ENCODE measurements at places on chromosomes 5 and 9.

GRCh38 chr5:17132444-17133083 is 84.9 kb upstream of the BASP1 start:
- DNase-seq = no peak

- DNase-seq = no peak
Observed at GRCh38 chr5:176406436-176407052, 9.8 kb downstream of the CLTB start.

DNA sequence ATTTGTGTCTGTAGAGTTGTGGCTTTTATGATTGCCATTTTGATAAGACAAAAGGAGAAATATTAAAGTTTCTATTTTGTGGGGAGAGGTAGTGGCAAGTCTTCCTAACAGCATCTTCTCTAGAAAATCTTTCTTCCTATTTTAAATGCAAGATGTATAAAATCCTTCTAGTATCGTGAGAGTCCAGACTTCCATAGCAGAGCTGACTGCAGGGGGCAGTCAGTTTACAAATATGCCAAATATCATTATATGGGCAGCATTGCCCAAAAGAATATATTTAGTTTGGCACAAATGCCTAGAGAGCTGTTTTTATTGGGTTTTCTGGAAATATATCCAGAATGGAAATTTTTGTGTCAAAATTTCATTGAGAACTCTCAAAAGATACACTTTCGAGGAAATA is 82.1 kb upstream of the ALDH1A1 start:
- DNase-seq = no peak

- no peak for DNase-seq
Observed at GRCh38 chr9:73230251-73230650, 78.6 kb downstream of the ANXA1 start.

DNA sequence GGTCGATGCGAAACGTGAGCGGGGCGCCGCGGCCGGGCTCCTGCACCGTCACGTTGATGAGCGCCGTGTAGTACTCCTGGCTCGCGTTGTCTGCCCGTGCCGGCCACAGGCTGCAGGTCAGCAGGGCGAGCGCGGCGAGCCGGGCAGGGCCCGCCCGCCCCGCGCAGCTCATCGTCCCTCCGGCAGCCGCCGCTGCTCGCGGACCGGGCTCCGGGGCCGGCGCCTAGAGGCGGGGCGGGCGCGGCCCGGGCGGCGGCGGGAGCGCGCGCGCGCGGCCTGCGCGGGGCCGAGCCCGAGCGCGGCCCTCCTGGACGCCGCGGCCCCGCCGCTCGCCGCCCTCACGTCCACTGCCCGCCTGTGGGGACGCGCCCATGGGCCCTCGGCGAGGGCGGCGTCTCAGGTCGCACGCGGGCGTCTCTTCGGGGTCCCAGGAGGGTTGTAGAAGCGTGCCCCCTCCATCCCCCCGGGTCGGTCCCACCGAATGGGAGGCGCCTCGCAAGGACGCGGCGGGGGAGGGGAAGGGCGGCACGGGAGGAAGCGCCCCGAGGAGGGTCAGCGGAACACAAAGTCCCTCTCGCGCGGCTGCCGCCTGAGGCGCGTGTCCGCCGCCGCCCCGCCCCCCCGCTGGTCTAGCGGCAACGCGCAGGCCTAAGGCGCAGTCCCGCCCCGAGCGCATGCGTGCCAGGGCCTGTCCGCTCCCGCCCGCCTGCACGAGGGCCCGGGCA is at the start of gene RNF130:
TSS of gene RNF130 (minus strand) at position 229 of the 725 bp plus-strand sequence. CDS start at position 172, 57 bp downstream.
- peak; percentile 91 for DNase-seq

DNA sequence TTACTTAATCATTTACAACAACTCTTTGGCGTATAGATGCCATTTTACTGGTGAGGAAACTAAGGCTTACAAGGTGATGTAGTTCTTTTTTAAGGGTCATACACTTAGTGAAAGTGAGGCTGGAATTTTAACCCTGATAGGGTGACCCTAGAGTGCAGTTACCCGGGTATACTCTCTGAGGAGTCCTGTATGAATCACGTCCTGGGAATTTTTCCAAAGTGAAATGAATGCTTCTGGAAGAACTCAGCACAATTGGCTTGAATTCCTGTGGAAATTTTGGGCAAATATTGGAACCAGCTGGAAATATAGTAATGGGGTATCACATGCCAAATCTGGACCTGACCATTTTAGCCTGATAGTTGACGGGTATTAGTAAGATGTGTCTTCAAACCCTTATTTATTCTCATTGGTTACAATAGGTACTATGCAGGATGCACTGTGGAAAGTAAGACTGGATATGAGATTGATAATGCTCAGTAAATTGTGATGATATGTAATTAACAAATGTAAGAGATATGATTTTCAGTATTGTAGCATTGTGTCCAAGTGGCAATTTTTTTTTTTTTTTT is 14.8 kb downstream of the SUB1 start:
- no peak for DNase-seq

- DNase-seq = no peak
Observed at GRCh38 chr9:78292716-78293497, 4.0 kb upstream of the PSAT1 start.

GRCh38 chr9:80796632-80797031 is 892.7 kb downstream of the TLE1 start:
- no peak for DNase-seq

DNA sequence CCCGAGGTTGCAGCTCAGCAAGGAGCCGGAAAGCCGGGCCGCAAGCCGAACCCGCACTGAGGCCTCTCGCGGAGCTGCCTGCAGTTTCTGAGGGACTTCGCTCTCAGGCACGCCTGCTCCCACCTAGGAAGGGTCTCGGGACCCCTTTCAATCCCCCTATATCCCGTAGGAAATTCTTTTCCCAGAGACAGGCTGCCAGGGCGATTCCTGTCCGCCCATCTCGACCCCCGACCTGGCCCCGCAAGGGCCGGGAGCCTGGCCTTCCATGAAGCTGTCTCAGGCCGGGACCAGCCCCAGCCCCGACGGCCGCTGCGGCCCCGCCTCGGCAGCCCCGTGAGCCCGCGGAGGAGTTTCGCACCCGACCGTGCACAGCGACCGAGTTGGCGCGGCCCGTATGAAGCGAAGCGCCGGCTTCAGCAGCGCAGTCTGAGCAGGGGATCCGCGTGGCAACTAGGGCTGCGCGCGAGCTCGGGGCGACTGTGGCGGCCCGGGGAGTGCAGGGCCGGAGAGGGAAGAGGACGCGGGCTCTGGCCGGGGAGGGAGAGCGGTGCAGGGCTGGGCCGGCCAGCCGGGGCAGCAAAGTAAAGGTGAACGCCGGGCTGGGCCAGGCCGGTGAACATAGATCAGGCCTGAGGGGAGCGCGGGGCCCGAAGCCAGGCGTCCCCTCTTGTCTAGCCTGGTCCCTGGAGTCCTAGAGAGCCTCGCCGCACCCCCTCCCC is 977 bp upstream of the PRDM12 start:
- DNase-seq = peak; percentile 43

DNA sequence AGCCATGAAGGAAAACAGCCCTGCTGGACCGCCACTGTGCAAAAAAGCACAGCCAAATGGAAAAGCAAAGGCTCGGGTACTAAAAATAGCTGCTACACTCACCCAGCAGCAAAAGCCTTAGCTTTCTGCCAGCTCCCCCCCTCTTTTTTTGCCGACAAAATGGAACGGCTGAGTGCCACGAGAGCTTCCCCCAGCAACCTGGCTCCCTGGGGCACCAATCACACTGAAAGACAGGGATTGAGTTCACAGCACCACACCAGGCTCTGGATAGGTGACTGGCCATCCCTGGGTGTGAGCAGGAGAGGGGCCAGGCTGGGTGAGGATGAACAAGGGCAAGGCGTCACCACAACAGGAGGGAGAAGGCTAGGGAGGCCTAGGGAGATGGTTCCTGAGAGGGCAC is 66.7 kb downstream of the SIL1 start:
- DNase-seq = no peak

DNA sequence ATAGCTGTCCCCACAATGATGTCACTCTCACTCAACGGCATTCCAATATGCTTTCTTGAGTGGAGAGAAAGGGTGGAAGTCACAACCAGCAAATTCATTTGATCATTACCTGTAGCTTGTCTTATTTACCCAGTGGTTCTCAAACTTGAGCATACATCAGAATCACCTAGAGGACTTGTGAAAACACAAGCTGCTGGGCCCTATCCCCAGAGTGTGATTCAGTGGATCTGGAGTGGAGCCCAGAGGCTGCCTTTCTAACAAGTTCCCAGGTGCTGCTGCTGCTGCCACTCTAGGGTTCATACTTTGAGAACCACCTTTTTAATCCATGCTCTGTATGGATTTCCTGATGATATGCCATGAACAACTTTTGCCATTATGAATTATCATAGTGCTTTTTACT is 94.7 kb downstream of the KLHL3 start:
- DNase-seq = no peak

- DNase-seq = no peak
Observed at GRCh38 chr5:2387250-2387633, 364.2 kb downstream of the IRX2 start.

DNA sequence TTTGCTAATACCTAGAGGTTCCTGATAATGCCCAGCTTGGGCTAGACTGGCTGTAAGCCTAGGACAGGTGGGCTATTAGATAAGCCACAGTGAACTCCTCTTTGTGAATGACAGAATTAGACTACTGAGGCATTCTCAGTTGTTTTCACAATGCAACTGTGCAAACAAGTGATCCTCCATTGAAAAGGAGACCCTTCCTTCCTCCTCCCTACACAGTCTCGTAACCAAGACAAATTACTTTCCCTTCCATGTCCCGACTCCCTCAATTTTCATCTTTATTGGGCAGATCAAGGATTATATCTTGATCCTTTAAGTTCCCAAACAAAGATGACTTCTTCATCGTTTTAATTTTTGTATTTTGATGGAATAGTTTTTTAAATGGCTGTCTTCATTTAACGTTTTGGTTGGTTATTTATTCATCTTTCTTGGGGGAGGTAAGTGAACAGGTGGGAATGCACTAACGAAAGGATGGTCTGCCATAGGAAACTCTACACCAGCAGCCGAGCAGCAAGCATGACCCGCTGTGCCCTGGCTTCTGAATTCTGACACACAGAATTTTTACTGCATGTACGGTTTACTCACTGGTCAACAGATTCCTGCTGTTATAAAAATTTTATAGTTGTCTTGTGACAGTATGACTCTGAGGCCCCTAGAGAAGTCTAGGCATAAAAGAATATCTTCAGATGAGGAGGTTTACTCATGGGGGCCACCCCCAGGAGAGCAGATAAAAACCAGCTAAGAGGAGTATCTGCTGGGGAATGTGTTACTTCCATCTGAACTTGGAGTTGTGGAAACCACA is 137.5 kb upstream of the TUT7 start:
- no peak for DNase-seq

- no peak for DNase-seq
Observed at GRCh38 chr5:44783634-44784315, 25.0 kb upstream of the MRPS30 start.

GRCh38 chr5:67263656-67264408 is 67.2 kb upstream of the CD180 start:
- DNase-seq = no peak

- DNase-seq = no peak
Observed at GRCh38 chr5:103444333-103445038, 118.1 kb downstream of the NUDT12 start.

GRCh38 chr9:136670576-136671253 is 8.0 kb downstream of the EGFL7 start:
- no peak for DNase-seq

DNA sequence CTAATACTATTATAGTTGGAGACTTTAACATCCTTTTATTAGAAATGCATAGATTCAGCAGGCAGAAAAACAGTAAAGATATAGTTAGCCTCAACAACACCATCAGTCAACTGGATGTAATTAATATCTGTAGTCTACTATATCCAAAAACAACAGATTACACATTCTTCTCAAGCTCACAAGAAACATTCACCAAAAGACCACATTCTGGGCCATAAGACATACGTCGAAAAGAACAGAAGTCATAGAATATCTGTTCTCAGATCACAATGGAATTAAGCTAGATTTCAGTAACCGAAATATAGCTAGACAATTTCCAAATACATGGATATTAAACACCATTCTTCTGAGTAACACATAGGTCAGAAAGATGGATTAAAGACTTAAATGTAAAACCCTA is 336.6 kb upstream of the RPS23 start:
- no peak for DNase-seq

- no peak for DNase-seq
Observed at GRCh38 chr9:4196376-4196775, 103.5 kb downstream of the GLIS3 start.

DNA sequence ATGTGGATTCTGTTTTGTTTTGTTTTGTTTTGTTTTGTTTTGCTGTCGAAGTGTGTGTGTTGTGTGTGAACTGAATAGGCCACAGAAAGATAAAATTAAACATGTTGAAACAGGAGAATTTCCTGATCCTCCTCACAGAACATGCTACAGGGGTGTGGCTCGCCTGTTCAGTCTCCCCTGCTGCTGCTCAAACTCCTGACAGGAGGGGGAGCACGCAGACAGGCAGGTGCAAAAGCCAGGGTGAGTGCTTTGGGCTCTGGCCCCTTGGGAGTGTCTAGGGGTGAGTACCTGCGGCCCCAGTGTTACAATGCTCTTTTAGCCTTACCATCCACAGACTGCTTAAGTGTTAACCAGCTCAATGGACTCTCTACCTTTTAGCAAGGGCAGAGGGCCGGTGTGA is 473.5 kb downstream of the MAT2B start:
- DNase-seq = no peak

DNA sequence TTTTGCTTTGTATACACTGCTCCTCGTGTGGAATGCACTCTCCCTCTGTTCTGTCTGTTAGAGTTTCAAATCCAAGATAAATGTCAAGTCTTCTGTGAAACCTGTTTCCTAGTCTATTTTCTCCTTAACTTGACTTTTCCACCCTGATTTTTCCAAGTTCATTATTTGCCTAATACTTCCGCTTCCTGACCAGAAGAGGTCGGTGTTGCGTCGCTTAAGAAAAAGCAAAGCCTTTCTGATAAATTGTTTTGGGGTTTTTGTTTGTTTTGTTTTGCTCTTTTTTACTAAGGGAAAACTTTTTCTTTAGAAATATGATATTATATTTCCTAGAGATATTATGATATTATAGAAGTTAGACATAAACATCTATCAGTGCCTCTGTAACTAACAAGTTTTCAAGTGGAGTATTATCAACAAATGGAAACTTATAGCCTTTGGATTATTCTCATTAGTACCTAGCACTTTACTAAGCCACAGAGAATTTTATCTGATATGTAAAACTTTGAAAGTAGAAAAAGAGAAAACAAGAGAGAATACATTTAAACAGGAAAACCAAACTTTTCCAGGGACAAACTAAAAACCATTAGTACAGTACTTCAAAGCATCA is 55.8 kb downstream of the PHAX start:
- no peak for DNase-seq

GRCh38 chr5:30194595-30194994 is 998.9 kb upstream of the CDH6 start:
- DNase-seq = no peak

- DNase-seq = no peak
Observed at GRCh38 chr9:129623331-129623730, 2.4 kb upstream of the C9orf50 start.

- no peak for DNase-seq
Observed at GRCh38 chr5:115775999-115776398, 40.5 kb downstream of the CDO1 start.

DNA sequence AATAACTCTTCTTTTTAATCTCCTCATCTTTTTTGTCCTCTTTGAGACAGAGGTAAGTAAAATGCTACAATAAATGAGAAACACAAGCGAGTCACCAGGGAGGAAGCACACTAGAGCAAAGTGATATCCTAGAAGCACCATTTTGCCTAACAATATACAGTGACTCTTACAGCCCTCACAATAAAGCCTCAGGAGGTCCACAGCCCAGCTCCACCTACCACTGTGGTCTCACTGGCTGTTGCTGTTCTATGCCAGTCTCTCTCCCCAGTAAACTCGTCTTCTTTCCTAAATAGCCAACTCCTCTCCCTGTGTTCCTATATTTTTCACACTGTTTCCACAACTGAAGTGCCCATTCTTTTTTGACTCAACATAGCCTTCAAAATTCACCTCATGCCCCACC is 44.3 kb downstream of the TNFSF15 start:
- DNase-seq = no peak

GRCh38 chr5:14996997-14997396 is 125.4 kb upstream of the ANKH start:
- DNase-seq = no peak
